ENCODE measurements at places on chromosomes 6 and 20.
A peak's percentile ranks its signal among the peaks of the same experiment; 100 is the strongest.

- DNase-seq: no peak
Observed at GRCh38 chr6:45072016-45072415, 256.1 kb upstream of the RUNX2 start.

- DNase-seq: peak; percentile 75
Observed at GRCh38 chr20:17227669-17228623, 1.1 kb downstream of the PCSK2 start.

DNA sequence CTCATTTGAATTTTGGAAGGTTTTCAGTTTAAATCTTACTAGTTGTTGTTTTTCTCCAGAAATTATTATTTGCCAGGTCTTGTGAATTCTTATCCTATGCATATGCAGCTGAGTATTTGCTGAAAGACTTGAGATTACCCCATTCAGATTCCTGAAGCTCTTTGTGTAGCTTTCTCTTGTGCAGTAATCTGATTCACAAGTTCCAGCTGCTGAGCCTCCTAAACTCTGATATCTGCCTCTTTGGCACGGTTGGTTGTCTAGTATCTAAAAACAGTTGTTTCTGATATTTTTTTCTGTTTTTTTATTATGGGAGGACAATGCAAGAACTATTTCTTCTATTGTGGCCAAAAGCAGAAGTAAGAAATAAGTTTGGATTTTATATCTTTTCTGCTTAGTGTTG is 863.9 kb upstream of the MANEA start:
- no peak for DNase-seq

DNA sequence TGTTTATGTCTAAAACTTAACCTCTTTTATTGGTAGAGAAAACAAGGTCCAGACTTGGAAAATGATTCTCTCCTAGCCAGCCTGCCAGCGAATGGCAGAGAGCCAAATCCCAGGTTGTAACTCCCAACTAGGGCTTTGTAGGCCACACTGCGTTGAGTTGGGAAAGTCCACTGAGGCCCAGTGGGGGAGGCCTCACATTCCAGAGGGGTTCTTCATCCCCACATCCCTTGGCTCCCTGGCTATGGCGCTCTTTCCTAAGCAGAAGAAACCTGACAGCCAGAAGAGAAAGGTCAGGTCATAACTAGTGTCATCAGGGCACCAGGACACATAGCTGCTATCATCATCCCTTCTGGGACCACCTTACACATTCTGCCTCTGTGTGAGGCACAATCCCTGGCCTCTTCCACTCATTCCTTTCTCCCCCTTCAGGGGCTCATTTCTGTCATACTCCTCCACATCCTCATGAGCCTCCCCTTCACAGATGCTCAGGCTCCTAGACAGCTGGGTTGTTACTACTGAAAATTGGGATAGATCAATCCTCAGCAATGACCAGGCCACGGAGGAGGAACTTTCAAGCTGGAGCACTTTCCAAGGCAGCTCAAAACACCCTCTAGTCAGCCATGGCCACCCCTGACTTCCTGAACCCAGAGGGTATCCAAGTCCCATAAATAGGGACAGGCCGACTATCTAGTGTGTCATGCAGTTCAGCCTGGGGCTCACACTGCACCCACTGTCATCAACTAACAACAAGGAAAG is 48.6 kb downstream of the TCP11 start:
- no peak for DNase-seq

DNA sequence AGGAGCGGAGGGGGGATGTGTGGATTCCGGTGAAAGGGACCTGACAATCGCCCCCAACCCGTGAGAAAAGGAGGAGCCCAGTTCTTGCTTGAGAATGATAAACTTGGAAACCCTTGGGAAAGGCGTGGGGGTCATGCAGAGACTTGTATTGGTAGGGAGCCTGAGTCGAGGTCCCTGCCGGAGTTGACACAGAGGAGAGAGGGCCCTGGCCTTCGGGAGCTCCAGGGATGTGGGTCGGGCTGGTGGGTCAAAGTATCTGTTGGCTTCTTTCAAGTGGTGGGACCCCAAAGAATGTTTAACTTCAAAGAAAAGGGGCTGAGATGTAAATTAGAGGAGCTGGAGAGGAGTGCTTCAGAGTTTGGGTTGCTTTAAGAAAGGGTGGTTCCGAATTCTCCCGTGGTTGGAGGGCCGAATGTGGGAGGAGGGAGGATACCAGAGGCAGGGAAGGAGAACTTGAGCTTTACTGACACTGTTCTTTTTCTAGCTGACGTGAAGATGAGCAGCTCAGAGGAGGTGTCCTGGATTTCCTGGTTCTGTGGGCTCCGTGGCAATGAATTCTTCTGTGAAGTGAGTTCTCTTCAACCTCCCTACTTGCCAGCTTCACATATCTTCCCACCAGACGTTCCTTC is 571 bp downstream of the CSNK2B start:
- DNase-seq: no peak

- no peak for DNase-seq
Observed at GRCh38 chr20:47349365-47350180, 6.9 kb downstream of the ZMYND8 start.

DNA sequence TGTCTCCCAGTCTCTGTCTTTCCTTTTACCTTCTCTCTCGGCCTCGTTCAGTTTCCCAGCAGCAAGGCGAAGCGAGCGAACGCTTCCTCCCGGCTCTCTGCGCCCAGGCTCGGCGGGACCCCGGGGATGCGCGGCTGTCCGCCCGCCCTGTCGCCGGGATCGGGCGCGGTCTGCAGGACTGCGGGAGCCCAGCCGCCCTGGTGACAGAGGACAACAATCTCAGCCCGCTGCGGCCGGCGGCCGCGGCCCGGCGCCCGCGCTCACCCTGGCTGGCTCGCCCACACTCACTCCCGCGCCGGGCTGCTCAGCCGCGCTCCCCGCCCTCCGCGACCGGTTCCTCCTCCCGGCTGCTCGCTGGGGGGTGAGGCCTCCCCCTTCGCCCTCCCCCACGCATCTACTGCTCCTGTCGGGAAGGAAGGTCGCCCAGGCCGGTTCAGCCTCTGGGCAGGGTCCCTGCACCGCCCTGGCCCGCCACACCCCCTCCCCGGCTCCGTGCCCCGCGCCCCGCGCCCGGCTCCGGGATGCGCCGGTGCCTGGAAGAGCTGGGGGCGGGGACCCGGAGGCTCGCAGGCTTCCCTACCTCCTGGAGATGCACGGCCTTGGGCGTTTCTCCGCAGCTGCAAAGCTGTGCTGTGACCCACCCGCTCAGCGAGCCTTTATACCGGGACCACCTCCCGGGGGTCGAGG is 410 bp downstream of the SYNE1 start:
- DNase-seq: peak; percentile 50

DNA sequence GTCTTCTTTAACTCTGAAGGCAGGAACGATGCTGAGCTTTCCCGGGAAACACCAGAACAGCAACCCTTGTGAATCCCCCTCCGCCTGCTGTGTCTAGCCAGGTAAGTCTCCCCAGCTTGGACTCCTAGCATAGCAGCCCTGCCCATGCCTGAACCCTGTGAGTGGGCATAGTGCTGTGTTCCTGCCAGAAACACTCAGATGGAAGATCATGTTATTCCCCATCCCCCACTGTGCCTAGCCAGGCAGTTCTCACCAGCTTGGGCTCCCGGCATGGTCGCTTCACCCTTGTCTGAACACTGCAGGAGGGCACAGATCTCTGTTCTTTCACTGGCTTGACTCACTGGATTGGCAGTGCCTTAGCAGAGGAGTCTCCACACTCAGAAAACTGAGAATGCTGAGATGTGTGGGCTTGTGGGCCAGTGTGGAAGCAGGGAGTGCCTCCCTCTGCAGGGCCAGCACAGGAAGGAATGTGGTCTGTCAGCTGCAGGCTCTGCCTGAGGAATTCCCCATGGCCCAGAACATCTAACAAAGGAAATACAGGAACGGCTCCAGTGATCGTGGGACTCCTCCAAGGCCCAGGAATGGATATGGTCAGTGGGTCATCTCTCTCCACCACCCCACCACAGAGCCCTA is 440.1 kb upstream of the ADGRB3 start:
- no peak for DNase-seq

- DNase-seq: no peak
Observed at GRCh38 chr6:12504325-12504966, 212.1 kb upstream of the PHACTR1 start.

DNA sequence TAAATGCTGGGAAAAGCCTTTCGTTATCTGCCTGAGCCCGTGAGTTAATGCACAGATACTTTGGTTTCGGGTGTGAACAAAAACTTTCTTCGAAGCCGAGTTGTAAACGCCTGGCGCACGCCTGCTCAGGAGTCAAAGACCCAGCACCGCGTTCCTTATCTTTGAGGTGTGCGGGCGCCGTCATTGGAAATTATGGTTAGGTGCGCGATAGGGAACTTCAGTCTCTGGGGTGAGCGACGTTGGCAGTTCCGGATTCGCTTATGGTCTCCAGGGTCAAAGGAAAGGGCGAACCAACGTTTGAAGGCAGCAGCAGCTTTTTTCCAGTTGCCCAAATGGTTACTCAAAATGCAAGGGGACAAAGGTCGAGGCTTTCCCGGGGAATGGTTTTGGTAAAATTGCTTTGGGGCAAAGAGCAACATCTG is 853 bp downstream of the SLC22A3 start:
- no peak for DNase-seq

DNA sequence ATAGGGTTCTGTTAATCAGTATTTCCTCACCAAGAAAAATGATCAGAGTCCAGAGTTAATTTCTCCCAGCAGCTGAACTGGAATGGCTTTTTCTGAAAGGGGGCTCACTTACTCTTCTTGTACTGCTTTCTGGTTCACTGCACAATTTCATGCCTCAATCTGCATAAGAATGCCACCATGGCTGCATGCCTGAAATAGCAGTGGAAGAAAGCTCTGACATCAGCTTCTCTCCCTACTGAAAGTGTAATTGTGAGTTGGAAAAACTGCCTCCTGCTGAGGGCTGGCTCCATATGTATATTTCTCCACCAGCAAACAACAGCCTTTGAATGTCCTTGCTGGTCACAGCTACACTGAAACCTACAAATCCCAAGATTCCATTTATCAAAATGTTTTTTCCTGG is 1027.2 kb upstream of the GJE1 start:
- peak; percentile 84 for DNase-seq

GRCh38 chr6:14930366-14930989 is 315.4 kb upstream of the JARID2 start:
- no peak for DNase-seq

DNA sequence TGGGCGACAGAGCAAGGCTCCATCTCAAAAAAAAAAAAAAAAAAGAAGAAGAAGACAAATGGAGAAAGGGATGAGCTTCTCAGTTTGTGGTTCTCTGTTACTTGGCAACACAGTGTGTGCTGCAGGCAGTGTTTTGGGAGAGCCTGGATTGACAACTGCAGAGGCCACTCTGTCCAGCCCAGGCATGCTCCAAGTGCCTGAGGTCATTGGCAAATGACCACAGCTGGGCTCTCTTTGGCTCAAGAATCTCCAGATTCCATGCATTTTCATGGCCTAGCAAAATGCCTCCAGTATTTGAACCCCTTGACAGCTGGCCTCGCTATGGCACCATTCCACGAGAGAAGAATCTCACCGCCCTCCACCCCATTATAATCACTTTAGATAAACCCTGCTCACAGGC is 126.2 kb downstream of the ANKRD60 start:
- no peak for DNase-seq

DNA sequence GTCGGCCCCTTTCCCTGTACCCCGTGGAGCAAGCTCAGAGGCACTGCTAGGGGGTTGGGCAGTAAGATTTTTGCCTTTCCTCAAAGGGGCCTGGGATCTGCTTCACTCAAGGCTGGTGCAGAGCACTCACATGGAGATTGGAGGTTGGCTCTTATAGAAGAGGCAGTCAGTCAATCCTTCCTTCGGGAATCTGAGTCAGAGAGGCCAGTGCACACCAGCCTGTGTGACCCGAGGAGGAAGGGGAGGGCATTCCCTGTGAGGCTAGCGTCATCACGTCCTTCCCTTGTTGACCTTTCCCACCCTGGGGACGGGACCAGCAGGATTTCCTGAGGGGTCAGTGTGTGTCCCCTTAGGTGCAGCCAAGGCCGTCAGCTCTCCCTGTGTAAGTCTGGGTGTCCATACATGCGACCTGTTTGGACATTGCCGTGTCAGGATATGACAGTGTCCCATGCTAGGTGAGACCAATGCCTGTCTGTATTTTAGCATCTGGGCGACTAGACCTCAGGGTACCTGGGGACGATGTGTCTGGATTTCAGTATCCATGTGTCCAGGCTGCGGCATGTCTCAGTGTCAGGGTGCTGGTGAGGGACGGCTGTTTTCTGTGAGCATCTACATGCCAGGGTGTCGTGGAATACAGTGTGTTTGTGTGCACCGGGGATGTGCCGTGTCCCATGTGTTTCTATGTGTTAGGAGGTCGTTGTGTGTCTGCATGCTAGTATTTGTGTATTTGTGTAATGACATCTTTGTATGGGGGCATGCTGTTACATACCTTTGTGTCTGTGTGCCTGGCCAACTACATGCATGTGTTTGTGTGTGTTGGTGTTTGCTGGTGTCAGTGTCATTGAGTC is 2.8 kb upstream of the ZNF512B start:
- DNase-seq: no peak

DNA sequence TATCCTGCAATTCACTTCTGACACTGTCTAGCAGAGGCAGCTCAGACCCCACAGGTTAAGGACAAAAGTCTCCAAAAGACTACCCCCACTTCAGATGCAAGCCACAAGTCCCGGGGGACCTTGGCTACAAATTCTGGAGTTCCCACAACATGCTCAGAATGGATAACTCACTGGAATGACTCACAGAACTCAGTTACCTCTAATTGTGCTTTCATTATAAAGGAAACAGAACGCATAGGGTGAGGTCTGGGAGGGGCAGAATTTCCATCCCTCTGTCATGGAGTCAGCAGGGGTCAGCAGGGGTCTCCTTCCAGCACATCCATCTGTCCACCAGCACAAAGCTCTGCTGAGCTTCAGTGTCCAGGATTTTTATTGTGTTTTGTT is 184.2 kb downstream of the CDH4 start:
- no peak for DNase-seq

GRCh38 chr6:71334768-71335167 is 46.2 kb downstream of the OGFRL1 start:
- DNase-seq: no peak

DNA sequence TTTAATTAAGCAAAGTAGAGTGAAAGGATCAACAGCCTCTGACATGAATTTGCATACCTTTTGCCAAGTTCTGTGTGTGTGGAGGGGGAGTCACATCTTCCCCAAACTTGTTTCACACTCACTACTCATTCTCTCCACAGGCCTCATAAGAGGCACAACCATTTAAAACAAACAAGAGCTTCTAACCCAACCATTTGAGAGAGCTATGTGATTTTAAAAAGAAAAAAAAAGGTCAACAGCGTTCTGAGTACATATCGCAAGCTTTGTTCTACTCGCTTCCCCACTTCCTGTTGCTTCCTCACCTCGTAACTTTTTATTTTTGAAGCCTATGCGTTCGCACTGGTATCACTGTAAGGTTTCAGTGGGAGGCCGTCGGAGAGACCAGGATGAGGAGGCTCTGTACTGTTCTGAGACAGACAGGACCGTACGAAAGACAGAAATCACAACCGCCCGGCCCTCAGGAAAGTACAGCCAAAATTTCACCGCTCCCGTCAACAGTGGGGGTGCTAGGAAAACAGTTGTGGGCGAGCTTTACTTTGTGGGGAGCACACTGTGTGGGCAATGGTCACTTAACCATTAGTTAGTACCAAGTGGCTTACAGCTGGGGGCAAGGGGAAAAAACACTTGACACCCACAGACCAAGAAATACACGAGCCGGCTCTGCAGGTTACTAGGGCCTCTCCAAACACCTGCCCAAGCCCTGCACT is 61.3 kb downstream of the TRERF1 start:
- DNase-seq: no peak

- no peak for DNase-seq
Observed at GRCh38 chr6:69719602-69720193, 77.1 kb downstream of the LMBRD1 start.
